ENCODE measurements at places on chromosomes 7 and 10.

GRCh38 chr7:92057375-92057774, 76.9 kb downstream of the CYP51A1 start:
- peak; percentile 92 for DNase-seq

GRCh38 chr10:12445701-12446334, 96.5 kb downstream of the CAMK1D start:
- DNase-seq: no peak

DNA sequence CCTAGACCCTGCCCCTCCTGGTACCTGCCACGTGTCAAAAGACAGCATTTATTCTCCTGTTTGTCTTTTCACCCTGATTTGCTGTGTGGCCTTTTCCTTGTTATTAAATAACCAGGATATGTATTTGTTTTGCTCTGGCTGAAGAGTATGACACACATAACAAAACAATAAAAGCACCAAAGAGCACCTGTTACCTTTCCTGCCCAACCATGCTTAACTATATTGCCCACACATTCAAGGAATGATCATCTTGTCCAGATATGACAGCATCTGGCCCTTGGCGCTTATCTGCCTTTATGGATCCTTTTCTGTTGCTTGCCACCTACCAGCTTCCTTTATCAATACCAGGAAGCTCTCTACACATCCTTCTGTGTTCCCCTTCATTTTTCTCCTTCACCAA, 357.7 kb downstream of the FGFR2 start:
- DNase-seq: no peak

DNA sequence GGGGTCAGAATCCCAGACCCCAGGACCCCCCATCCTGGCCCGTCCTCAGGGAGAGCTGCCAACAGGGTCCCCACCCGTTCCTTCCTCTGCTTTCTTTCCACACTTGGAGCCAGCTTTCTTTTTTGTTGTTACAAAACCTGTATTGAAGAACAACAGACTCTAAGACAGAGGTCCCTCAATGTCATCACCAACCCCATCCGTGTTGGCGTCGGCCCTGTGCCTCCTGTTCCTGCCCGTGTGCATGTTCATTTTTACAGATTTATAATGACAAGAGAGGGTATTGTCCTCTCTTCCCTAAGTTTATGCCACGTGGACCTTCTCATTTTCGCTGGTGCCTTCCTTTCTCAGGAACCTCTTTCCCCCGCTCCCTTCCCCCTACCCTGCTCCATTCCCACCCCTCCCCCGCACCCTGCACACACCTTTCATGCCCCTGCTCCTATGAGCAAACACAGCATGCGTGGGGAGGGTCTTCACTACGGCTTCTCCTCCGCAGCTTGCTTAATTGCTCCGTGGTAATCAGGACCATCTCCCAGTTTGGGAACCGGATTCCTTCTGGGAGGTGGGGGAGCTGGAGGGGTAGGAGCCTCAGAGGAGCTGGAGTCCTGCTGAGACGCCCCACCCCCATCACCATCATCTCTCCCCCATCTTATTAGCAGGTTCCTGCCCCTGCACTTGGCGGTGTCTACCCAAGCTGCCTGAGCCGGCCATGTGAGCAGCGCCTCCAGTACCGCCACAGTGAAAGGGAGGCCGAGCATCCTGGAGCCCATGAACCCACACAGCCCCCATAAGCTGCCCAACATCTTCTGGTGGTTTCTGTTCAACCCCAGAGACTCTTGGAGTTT, 88.0 kb upstream of the INSIG1 start:
- no peak for DNase-seq
